Bronchial epithelial cell (primary cell): ENCODE measurements at places on chromosomes 1 and 21. TPM values are rescaled to one million over a fixed set of nuclear protein-coding genes. Genes with fewer than 3 reads are reported as not detected.

Gene BGLAP
- 0.51 TPM in 1 of 2 replicates, not detected in the other for total RNA-seq

Gene FLVCR1
- total RNA-seq, result 4.5 and 6.8 TPM in 2 replicates

Gene ZNF683
- not detected in 2 replicates for total RNA-seq

Gene ERI3
- 22.1 and 28.9 TPM in 2 replicates for total RNA-seq

Gene F5
- not detected in 2 replicates for total RNA-seq

Gene ANKRD34A
- total RNA-seq, result under 0.01 TPM in 2 replicates

Gene FALEC
- not detected in 2 replicates for total RNA-seq

Gene OR6N1
- total RNA-seq, result not detected in 2 replicates

Gene ACTN2
- 0.79 TPM in 1 of 2 replicates, not detected in the other for total RNA-seq

Gene CLCNKB
- total RNA-seq, result under 0.01 and 0.26 TPM in 2 replicates

Gene FCRL2
- not detected in 2 replicates for total RNA-seq

Gene XPR1
- 35.0 and 57.6 TPM in 2 replicates for total RNA-seq

Gene TRIM46
- total RNA-seq, result 0.26 and 0.64 TPM in 2 replicates

Gene OR14K1
- total RNA-seq, result not detected in 2 replicates

Gene CDA
- total RNA-seq, result 0.79 and 1.4 TPM in 2 replicates

Gene FYB2
- 0.13 TPM in 1 of 2 replicates, not detected in the other for total RNA-seq

Gene ADAM30
- total RNA-seq, result not detected in 2 replicates

Gene DLGAP3
- not detected in 2 replicates for total RNA-seq

Gene AXDND1
- total RNA-seq, result 0.26 TPM in 1 of 2 replicates, not detected in the other

Gene AGTRAP
- total RNA-seq, result 48.4 and 55.3 TPM in 2 replicates

Gene ATP1A4
- total RNA-seq, result not detected in 2 replicates

Gene CYP4A11
- not detected in 2 replicates for total RNA-seq

Gene ABCA4
- under 0.01 and 1.4 TPM in 2 replicates for total RNA-seq

Gene PTPN22
- total RNA-seq, result under 0.01 and 0.26 TPM in 2 replicates

Gene PGBD2
- total RNA-seq, result 5.9 and 7.4 TPM in 2 replicates

Gene CFAP57
- under 0.01 TPM in 1 of 2 replicates, not detected in the other for total RNA-seq

Gene NOC2L
- 116 and 128 TPM in 2 replicates for total RNA-seq

Gene CEPT1
- 45.6 and 49.5 TPM in 2 replicates for total RNA-seq

Gene OR2T8
- total RNA-seq, result not detected in 2 replicates

Gene ACTA1
- not detected in 2 replicates for total RNA-seq

Gene HIVEP3
- total RNA-seq, result under 0.01 and 0.26 TPM in 2 replicates

Gene SASS6
- total RNA-seq, result 1.2 and 1.6 TPM in 2 replicates

Gene CENPL
- total RNA-seq, result 5.1 and 5.5 TPM in 2 replicates

Gene ZNF281
- total RNA-seq, result 16.6 and 18.4 TPM in 2 replicates

Gene RGS5
- 3.9 and 6.0 TPM in 2 replicates for total RNA-seq

Gene NTNG1
- 2.4 and 5.4 TPM in 2 replicates for total RNA-seq

Gene LCE1E
- total RNA-seq, result not detected in 2 replicates

Gene SPTA1
- not detected in 2 replicates for total RNA-seq

Gene ETV3
- total RNA-seq, result 17.1 and 17.9 TPM in 2 replicates

Gene LYPD8
- total RNA-seq, result not detected in 2 replicates

Gene HECTD3
- 12.1 and 16.8 TPM in 2 replicates for total RNA-seq

Gene RCSD1
- total RNA-seq, result under 0.01 and 0.13 TPM in 2 replicates

Gene RIMS3
- total RNA-seq, result 0.26 and 2.7 TPM in 2 replicates

Gene SLFNL1
- total RNA-seq, result under 0.01 and 0.26 TPM in 2 replicates

Gene KCNE2
- total RNA-seq, result not detected in 2 replicates

Gene UBASH3A
- not detected in 2 replicates for total RNA-seq

Gene LCE3E
- total RNA-seq, result not detected in 2 replicates

Gene RAB25
- total RNA-seq, result 30.3 and 83.7 TPM in 2 replicates

Gene FCRL1
- total RNA-seq, result not detected in 2 replicates

Gene S100A1
- not detected in 2 replicates for total RNA-seq

Gene TLCD4
- 0.51 and 0.53 TPM in 2 replicates for total RNA-seq
